ENCODE measurements at places on chromosomes 1 and 21. TPM values are rescaled to one million over a fixed set of nuclear protein-coding genes. Genes with fewer than 3 reads are reported as not detected.

GRCh38 chr1:80083892-80084291 lies 1077.4 kb upstream of the ADGRL4 start:
- no peak for DNase-seq

- DNase-seq = no peak
Measured at GRCh38 chr1:21232044-21232443, 55.3 kb upstream of the EIF4G3 start.

GRCh38 chr1:218301217-218301616 lies 16.1 kb downstream of the RRP15 start:
- DNase-seq = no peak

HAO2 gene
- total RNA-seq = not detected

ARHGAP30 gene
- not detected for total RNA-seq
